Aorta (tissue), 5 donors: ENCODE measurements at places on chromosomes 11 and 22.

DNA sequence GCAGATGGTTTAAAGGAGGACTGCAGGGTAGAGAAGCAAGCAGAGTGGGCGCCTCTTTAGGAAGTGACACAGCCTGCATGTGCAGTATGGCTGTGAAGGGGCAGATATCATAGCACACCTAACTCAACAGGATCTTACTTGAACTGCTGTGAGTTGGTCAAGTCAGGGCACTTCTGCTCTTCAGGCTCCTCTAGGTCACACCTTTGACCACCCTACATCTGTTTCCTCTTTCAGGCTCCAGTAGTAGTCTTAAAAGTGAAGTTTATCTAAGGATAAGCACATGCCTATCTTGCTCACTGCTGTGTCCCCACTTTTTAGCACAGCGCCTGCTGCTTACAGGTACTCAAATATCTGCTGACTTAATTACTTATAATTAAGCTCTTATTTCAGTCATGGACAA, 6.5 kb downstream of the MRPL16 start:
- no peaks in the 10 kb centered on the region for H3K4me1 ChIP-seq
- no peak overlapping the region for H3K27ac ChIP-seq
- no peaks in the 10 kb centered on the region for H3K27me3 ChIP-seq
- no peak for DNase-seq

DNA sequence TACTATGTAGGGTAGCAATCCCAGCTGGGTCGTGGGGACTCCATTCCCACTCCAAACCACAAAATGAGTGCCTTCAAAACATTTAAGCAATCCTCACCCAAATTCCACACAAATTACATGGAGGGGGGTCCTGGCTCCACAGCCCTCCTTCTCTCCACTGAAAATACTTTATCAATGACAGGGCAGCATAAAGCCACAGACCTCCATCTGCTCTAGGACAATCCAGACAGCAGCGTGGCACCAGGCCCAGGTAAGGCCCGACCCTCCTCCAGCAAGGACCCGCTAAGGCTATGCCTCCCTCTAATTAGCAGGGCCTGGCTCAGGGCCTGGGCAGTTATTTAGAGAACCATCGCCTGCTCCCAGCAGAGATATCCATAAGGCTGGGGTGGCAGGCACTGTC, at the start of gene PANX3:
Gene PANX3, plus strand, starts transcription at position 365 of the 400 bp plus-strand sequence. CDS start 129 bp downstream, outside the sequence.
- no peaks in the 10 kb centered on the region for H3K36me3 ChIP-seq
- H3K4me3 ChIP-seq, result no peak within 1 kb of the TSS
- H3K27me3 ChIP-seq, result no peaks in the 10 kb centered on the region
- no peak for DNase-seq
- no peak within 1 kb of the TSS for H3K27ac ChIP-seq

GRCh38 chr11:69711822-69712801, 8.3 kb upstream of the FGF19 start:
- DNase-seq, result no peak
- no peaks in the 10 kb centered on the region for H3K27me3 ChIP-seq
- no peak overlapping the region for H3K4me3 ChIP-seq
- no peak overlapping the region for H3K27ac ChIP-seq
- no peaks in the 10 kb centered on the region for H3K4me1 ChIP-seq

DNA sequence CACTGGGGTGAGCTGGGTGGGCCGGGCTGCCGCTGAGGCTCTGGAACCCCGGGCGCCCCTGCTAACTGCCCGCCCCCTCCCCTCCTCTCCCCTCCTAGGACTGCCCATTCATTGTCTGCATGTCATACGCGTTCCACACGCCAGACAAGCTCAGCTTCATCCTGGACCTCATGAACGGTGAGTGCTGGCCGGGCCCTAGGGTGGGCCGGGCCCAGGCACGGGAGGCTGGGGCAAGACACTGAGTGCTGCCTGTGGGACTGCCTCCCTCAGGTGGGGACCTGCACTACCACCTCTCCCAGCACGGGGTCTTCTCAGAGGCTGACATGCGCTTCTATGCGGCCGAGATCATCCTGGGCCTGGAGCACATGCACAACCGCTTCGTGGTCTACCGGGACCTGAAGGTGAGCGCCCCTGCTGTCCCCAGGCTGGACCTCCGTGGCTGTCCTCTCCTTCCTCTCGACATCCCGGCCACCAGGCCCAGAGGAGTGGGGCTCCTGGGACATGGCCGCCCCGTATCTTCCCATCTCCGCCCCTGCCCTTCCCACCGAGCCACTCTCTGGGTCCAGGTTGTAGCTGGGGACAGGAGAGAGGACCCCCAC, 7.5 kb upstream of the ANKRD13D start:
- H3K27me3 ChIP-seq, result no peaks in the 10 kb centered on the region
- H3K36me3 ChIP-seq, result no peaks in the 10 kb centered on the region
- peak; percentile 46 for DNase-seq
- no peak overlapping the region for H3K27ac ChIP-seq
- H3K4me1 ChIP-seq, result no peaks in the 10 kb centered on the region

GRCh38 chr11:306645-307371, 808 bp upstream of the IFITM2 start:
- DNase-seq, result no peak
- H3K27ac ChIP-seq, result no peak overlapping the region
- no peaks in the 10 kb centered on the region for H3K36me3 ChIP-seq
- no peaks in the 10 kb centered on the region for H3K4me1 ChIP-seq

DNA sequence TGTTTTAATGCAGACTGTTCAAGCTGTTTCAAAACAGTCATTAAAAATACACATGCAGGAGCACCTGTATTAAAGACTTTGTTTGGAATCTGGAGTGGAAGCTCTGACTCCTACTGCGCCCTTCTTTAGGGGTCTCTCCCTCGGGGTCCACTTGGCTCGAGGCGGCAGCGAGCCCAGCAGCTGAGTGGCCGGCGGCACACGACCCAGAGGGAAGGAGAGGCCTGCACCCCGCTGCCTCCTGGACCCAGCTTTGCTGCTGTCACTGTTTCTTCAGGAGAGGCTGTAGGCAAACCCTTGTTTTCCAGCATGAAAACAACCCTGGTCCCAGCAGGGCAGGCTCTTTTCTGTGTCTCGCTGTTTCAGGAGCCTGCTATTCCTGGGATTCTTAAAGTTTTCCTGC, 29.2 kb downstream of the MUC6 start:
- no peak for DNase-seq
- no peak overlapping the region for H3K27ac ChIP-seq
- H3K36me3 ChIP-seq, result no peaks in the 10 kb centered on the region
- H3K4me3 ChIP-seq, result no peak overlapping the region
- H3K4me1 ChIP-seq, result no peaks in the 10 kb centered on the region

GRCh38 chr22:49968313-49968830, 7.8 kb downstream of the PIM3 start:
- DNase-seq, result peak; percentile 54
- H3K27ac ChIP-seq, result no peak overlapping the region

- H3K4me3 ChIP-seq, result no peak overlapping the region
- DNase-seq, result peak; percentile 84
Measured at GRCh38 chr11:126132319-126132718, 69.7 kb upstream of the CDON start.

GRCh38 chr11:134048028-134048427, 20.8 kb upstream of the JAM3 start:
- H3K36me3 ChIP-seq, result no peaks in the 10 kb centered on the region
- H3K27me3 ChIP-seq, result no peaks in the 10 kb centered on the region
- no peaks in the 10 kb centered on the region for H3K4me1 ChIP-seq
- no peak overlapping the region for H3K4me3 ChIP-seq

DNA sequence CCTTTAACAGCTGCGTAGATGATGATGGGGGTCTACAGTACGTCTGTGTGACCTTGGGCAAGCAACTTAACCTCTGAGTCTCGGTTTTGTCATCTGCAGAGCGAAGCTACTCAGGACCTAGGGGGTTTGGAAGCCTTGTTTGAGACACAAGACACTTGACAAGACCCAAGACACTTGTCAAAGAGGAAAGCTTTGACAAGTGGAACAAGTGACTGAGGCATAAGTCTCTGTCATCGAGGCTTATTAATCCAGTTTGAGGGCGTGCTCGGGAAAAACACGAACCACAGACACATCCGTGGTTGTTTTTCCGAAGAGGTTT, 732 bp upstream of the PC start:
- no peak for DNase-seq
- H3K27me3 ChIP-seq, result no peaks in the 10 kb centered on the region
- H3K36me3 ChIP-seq, result no peaks in the 10 kb centered on the region
- H3K27ac ChIP-seq, result peak overlapping the region; percentile 91
- H3K4me3 ChIP-seq, result no peak overlapping the region

DNA sequence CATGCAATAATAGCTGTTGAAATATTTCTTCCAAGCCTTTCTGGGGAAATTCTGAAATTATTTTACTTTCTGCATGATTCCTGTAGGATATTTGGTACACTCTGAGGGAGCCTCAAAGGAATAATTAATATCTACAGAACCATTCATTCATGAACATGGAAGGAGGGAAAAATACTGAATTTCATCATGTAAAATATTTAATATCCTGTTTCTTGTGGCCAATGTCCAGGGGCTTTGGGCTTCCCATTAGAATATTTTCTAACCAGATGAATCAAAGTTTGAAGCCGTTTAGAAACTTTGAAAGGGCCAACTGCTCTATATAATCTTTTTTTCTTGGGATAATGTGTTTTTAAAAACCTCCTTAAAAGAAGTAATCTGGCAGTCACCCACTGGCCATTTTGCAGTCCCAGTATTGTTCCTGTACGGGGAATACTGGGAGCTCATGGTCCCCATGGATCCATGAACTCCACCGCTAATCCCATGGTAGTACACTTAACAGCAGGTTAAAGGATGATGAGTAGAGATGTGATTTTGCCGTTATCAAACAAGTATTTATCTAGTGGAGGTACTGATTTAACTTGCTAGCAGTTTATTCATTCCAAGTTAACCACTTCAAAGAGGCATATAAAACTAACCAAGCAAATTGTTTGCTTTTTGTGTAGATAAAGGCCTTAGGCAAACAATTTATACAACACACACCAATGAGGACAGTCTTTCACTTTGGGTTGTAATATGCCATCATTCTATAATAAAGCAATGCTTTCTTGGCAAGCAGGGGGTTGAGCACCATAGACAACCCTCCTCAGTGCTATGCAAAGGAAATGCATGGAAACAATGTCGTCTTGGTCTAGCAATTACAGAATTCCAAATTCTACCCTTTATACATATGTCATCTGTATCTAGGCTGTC, 34.5 kb upstream of the BLID start:
- no peak for DNase-seq
- H3K27ac ChIP-seq, result no peak overlapping the region
- H3K4me1 ChIP-seq, result peaks cover 3% of the 10 kb centered on the region
- H3K4me3 ChIP-seq, result no peak overlapping the region

DNA sequence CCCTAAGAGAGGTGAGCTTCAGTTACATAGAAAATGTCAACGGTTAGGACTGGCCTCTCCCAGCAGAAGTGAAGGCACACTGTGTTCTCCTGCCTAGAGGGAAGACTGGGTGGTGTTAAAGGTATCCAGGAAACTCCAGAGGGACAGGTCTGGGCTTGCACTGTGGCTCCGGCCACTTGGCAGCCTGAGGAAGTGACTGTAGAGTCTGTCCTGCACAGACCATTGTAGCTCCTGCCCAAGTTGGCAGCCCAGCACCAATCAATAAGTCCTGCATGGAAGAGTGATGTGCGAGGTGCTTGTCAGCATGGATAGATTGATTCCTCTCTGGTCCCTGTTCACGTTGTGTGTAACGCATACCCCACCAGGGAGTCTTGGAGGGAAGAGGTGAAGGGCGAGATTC, 284.8 kb downstream of the TENM4 start:
- no peak overlapping the region for H3K27ac ChIP-seq
- no peak for DNase-seq
- no peaks in the 10 kb centered on the region for H3K4me1 ChIP-seq
- no peaks in the 10 kb centered on the region for H3K36me3 ChIP-seq
- H3K4me3 ChIP-seq, result no peak overlapping the region

GRCh38 chr11:563812-564578, 3.2 kb downstream of the RASSF7 start:
- H3K4me1 ChIP-seq, result no peaks in the 10 kb centered on the region
- no peaks in the 10 kb centered on the region for H3K36me3 ChIP-seq
- no peaks in the 10 kb centered on the region for H3K27me3 ChIP-seq
- H3K27ac ChIP-seq, result no peak overlapping the region
- DNase-seq, result no peak
- no peak overlapping the region for H3K4me3 ChIP-seq

- no peaks in the 10 kb centered on the region for H3K27me3 ChIP-seq
- no peak overlapping the region for H3K4me3 ChIP-seq
- no peaks in the 10 kb centered on the region for H3K36me3 ChIP-seq
Measured at GRCh38 chr11:12966002-12966401, 43.1 kb upstream of the RASSF10 start.

DNA sequence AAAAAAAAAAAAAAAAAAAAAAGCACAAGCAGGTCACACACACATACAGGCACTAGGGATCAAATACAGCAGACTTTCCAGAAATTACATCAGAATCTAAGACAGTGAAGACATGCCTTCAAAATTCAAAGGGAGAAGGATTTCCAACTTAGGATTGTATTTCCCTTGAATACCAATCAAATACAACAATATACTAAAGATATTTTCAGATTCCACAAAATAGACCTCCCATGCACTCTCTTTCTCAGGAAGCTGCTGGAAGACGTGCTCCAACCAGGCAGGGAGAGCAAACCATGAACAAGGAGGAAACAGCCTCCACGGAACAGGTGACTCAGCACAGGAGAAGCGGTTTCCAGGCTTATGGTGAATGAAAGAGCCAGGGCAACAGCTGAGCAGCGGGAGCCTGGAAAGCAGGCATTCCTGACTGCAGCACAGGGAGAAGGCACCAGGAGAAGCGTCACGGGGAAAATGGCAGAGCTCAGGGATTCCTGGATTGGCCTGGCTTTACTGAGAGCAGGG, 32.0 kb downstream of the TMEM184B start:
- no peak overlapping the region for H3K4me3 ChIP-seq
- no peak for DNase-seq
- peak overlapping the region; percentile 48 for H3K27ac ChIP-seq

DNA sequence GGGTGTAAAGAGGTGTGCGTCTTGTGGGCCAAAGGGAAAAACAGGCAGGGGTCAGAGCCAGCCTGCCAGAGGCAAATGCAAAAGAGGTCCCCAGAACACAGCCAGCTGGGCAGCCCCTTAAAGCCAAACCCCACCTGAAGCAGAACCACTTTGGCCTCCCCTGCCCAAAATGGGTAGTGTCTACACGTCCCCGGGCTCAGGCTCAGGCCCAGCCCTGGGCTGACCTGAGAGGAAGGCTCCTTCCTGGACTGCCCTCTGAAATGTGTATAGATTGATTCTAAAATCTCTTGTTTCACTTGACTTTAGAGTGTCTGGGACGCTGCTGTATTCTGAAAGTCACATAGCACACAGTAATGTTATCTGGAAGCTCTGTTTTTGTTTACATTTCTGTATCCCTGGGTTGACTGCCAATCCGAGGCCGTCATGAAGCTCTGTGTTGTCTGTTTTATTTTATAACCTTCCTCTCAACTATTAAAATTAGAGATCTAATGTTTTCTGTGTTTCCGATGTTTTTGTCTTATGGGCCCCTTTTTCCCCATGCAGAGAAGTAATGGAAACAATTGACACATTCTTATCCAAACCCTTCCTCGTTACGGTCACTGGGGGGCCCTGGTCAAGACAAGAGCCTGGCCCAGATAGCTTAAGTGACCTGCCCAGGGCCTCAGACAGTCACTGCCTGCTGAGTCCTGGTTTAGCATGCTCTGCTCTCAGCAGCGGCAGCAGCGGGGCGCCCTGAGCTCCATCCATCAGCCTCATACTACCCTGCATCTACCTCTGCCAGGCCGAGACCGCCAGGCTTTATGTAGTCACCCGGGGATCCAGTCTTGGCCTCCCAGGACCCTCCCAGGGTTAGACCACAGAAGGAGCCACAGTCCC, 10.1 kb downstream of the OVOL1 start:
- H3K27me3 ChIP-seq, result no peaks in the 10 kb centered on the region
- no peaks in the 10 kb centered on the region for H3K4me1 ChIP-seq
- no peak overlapping the region for H3K27ac ChIP-seq
- no peak for DNase-seq

- H3K4me3 ChIP-seq, result no peak overlapping the region
- H3K27me3 ChIP-seq, result no peaks in the 10 kb centered on the region
- no peaks in the 10 kb centered on the region for H3K36me3 ChIP-seq
- H3K27ac ChIP-seq, result no peak overlapping the region
- peak; percentile 90 for DNase-seq
Measured at GRCh38 chr11:88543902-88544655, 206.5 kb upstream of the CTSC start.
